Globus pallidus (tissue), 1 donor: ENCODE measurements at places on chromosomes 6 and 20.
A peak's percentile ranks its signal among the peaks of the same experiment; 100 is the strongest.

DNA sequence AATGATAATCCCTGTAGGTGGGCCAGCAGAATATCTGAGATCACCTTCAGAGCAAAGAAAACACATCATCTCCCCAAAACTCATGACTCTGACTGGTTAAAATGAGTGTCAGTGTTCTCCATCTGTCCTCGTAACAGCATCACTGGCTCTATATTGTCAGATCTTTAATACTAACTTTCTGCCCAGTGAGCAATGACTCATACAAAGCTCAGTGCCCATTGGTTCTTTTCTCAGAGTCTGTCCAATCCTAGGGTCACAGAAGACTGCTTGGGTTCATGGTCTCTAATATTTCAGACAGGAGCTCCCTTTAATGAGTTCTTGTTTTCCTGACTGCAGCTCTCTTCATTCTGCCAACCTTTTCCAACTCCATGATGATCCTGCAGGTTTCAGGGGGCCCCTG, 36.4 kb downstream of the HLA-DPB1 start:
- peak; percentile 49 for DNase-seq

- DNase-seq = no peak
Observed at GRCh38 chr6:131400054-131400778, 172.8 kb upstream of the ARG1 start.

DNA sequence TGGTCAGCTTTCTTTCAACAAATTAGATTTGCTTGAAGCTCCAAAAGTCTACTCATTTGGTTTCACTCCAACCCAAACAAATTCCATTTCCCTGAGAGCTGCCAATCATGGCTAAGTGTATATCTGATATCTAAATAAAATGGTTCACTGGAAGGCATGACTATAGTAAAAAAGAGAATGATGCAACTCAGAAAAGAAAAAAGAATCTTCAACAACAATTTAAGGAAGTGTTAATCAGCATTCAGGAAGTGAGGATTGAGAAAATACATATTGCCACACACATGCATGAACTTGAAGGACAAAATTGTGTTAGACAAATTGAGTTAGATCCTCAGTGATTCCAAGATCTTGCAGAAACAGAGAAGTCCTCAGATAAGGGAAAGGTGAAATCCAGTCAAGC, 972.9 kb upstream of the FLRT3 start:
- no peak for DNase-seq

DNA sequence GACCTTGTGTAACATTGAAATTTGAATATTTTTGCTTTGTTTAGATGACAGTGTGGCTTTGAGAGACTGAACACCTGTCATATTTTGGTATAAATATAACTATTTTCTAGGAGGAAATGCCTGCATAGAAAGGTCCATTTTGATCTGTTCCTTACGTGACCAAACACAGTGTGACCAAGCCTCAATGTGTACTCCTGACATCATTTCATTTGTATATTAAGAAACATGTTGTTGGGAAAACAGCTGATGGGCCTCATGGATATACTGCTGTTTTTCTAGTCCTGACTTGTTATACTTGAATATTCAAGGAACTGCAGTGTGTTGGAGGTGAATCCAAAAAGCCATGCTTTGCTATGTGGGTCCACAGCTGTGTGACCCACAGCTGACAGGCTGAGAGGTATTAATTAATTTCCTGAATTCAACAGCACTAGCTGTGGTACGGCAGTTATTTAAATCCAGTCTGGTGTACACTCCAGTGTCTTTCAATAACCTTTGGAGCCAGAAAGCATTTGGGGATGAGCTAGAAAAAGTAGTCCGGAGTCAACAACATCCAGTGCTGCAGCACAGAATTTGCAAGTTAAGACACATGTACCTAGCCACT, 18.9 kb downstream of the NCOA7 start:
- no peak for DNase-seq

DNA sequence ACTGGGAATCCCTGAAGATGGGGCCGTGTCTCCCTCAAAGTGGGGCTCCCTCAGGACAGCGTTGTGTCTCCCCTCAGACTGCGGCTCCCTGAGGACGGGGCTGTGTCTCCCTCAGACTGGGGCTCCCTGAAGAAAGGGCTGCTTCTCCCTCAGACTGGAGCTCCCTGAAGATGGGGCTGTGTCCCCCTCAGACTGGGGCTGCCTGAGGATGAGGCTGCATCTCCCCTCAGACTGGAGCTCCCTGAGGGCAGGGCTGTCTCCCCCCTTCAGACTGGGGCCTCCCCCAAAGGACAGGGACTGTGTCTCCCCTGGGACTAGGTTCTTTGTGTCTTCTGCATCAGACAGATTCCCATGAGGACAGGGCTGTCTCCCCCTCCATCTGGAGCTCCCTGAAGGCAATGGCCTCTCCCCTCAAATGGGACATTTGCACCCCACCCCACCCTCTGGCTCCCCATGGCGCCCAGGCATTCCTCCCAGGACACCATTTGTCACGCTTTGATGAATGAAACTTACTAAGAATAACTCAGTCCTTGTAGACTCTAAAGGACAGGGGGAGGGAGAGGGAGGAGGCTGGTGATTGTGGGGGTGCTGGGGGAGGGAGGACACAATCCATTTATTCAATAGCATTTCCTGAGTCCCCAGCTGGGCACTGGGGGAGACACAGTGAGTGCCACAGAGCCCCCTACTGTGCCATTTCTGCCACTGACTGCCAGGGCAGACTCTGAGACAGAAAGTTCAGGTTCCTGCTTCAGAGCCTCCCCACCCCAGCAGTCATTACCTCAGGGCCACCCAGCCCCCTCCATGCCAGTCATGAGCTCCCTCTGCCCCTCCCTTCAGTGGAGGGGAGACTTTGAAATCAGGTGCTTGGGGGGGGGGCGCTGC, 122.4 kb downstream of the MRPL14 start:
- DNase-seq = no peak

GRCh38 chr6:145483191-145483996, 251.9 kb downstream of the EPM2A start:
- DNase-seq = no peak

- DNase-seq = no peak
Observed at GRCh38 chr6:153130515-153131036, 506 bp downstream of the RGS17 start.

DNA sequence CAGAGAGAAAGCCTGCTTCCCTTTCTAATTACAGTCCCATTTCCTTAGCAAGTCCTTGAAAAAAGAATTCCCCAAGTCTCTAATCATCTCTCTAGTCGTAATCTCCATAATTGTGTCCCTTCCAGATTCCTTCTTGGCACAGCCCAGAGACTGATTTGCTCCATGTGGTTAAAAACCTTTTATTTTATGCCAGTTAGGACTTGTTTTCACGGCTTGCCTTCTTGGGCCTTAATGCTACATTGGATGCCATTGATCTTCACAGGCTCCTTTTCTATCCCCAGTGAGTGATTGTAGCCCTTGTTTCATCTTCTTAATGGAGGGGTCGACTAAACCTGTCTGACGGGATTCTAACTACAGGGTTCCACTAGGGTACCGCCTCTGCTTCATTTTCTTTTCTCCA, 650.6 kb upstream of the ARID1B start:
- no peak for DNase-seq

GRCh38 chr6:125363039-125363823, 61.5 kb upstream of the HDDC2 start:
- peak; percentile 51 for DNase-seq

GRCh38 chr6:30163090-30163917, at the start of gene TRIM15:
Gene TRIM15, plus strand, starts transcription at chr6:30163546. Its CDS starts 139 bp downstream, at chr6:30163685.
- DNase-seq = no peak

DNA sequence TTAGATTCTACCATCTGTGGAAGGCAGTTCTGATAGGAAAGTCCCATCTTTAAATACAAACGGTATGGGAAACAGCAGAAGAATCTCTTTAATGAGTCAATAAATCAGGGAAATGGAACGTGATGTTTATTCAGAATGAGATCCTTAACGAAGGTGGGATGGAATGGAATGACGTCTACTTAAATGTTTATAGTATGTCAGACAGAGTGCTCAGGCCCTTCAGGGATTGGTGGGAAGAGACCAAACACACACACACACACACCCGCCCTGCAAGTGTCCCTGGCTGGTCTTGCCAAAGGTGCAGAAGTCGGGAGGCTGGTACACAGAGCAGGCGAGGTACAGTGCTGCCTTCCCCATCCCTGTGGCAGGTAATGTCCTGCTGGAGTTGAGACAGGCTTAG, 164.0 kb downstream of the FARS2 start:
- no peak for DNase-seq

DNA sequence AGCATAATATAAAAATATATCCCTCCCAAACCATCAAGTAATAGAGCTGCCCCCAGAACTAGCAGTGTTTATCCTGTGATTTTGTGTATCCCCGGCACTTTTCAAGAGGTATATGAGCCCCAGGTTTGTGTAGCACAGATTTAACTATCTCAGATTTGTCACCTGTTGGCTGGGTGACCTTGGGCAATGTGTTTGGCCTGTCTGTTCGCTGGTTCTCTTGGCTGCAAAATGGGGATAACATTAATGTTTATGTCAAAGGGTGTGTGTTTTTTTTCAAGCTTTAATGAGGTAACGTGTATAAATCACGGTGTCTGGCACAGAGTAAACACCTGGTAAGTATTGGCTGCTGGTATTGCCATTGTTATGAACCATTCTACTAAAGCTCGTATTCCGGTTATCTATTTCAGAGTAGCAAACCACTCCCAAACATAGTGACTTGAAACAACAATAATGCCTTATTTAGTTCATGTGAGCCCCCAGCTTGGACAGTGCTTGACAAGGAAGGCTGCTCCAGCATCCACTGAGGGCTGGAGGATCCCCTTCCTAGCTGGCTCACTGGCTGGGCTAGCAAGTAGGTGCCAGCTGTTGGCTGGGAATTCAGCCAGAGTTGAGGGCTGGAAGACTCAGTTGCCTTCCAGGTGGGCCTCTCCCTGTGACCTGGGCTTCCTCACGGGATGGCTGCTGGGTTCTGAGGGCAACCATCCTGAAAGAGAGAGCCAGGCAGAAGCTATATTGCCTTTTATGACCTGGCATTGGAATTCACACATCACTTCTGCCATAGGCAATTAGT, 36.2 kb downstream of the PDRG1 start:
- DNase-seq = no peak

DNA sequence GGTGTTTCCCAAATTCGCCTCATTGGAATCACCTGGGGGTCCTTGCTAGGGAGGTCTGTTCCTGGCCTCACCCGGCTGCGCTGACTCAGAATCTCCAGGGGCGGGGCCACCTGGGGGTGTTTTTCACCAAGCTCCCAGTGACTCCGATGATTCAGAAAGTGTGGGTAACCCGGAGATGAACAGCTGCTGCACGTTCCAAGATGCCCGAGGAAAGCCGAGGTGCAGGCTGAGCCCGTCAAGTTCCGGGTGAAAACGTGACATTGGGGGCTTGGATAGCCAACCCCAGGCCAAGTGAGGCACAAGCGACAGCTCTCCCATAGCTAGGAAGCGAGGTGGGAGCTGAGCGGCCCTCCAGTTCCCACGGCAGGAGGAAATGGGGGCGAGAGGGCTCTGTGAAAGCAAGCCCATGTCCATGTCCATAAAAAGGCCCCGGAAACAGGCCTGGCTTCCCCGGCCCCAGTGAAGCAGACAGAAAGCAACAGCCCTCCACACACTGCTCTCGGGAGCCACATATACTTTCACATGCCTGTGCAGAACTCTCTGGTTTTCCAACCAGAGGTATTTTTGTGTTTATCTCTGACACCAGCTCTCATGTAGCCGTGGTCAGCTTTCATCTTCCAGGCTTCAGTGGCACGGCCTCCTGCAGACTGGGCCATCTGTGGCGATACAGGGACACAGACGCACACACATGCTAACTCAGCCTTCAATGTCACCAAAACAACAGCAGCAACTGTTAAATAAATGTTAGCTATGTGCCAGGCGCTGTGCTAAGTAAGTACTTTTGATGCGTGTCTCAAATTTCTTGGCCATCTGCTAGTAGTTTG, 90.7 kb upstream of the CCDC28A start:
- DNase-seq = no peak

DNA sequence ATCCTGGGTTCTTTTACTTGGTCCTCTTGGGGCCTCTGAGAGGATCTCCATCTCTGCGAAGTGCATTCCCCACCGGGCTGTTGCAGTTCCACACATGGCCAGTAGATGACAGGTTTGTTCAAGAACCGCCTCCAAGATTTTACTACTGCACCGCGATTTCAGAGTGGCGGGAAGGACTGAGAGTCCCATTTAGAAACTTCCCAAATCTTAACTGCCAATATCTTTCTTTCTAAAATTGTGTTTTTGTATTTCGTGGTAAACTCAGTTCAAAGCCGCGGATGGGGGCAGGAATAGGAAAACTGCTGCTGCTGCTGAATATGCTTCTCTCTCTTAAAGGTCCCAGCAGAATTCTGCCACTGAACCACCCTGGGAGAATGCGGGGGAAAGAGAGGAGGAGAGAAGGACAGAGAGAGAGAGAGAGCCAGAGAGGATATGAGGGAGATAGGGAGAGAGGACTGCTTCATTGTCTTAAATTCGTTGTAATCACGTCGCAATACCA, 8.6 kb upstream of the BTNL2 start:
- peak; percentile 58 for DNase-seq

DNA sequence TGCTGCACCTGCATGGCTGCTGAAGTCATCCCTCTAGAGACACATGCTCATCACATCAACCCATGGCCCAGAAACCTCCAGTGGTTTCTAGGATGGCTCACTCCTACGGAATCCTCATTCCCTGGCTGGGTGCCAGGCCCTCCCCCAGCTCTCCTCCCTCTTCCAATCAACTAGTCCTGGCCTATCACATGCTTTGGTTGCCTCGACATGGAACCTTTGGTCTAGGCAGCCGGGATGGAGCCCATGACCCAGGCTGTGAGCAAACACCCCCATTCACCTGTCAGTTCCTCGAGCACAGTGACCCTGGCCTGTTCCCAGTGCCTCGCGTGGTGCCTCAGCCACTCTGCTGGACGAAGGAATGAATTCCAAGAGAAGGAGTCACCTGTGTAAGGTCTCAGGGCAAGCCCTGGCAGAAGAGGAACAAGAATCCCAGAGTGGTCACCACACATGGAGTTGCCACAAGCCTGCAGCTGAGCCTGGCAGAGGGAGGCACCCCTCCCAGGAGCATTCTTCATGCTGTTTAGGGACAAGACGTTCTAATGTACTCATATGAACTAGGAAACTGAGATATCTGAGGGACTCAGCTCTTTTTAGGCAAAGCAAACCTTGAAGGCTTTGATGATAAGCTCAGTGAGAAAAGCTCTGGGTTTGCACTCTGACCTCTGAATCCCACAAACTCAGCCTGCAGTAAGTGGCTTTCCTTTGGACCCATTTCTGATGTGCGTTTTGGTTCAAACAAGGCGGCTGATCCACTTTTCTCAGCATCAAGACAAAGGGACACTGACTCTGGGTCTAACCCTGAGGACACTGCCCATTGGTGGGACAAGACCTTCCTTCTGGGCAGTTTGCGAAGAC, 40.2 kb downstream of the PPP1R3G start:
- DNase-seq = no peak

GRCh38 chr6:63272397-63272796, 47.4 kb downstream of the LGSN start:
- DNase-seq = peak; percentile 16

GRCh38 chr6:85460921-85461797, 11.3 kb downstream of the NT5E start:
- no peak for DNase-seq
